Esophagus squamous epithelium (tissue), 5 donors: ENCODE measurements at places on chromosomes 7 and 10.

GRCh38 chr7:33815336-33815735 is 90.0 kb upstream of the BMPER start:
- DNase-seq, result no peak

DNA sequence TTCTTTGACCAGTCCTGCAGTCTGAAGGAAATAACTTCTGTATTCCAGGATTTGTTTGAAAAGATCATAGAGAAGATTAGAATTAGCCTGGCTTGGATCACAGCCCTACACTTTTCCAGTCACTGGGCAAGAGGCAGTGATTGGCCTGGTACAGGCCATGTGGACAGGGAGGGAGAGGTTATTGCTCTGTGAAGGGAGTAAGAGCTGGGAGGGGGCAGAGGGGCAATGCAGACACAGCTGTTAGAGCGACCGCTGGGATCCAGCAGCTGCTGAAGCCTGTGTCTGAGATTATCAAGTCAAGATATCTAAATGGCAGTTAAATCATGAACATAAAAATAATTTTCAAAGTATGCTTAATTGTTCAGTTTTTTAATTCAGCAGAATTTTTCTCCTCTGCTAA is 257.3 kb downstream of the SDK1 start:
- no peak for DNase-seq

GRCh38 chr10:88617772-88618300 is 31.3 kb downstream of the LIPJ start:
- DNase-seq, result no peak

GRCh38 chr10:28508304-28508925 is 24.5 kb upstream of the WAC start:
- DNase-seq, result no peak
